ENCODE measurements at places on chromosomes 2 and 18.

- no peak for DNase-seq
Measured at GRCh38 chr2:127219171-127220070, 678 bp downstream of the CYP27C1 start.

DNA sequence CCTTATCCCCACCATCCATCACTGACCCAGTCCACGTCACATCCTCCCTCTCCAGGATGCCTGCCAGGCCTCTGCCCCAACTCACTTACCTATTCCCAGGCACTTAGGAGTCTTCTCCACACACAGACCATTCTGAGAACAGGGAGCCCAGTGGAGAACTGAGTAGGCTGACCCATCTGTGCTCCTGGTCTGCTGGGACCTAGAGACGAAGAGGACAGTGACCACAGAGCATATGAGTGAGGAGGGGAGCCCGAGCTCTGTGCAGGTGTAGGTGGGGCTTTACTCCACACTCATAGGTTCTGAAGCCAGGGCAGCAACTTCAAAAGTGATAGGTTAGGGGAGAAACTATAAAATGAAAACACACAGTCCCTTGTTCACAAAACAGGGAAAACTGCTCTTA is 130.0 kb downstream of the NDUFA10 start:
- no peak for DNase-seq

- no peak for DNase-seq
Measured at GRCh38 chr18:54269893-54270844, 852 bp downstream of the POLI start.

DNA sequence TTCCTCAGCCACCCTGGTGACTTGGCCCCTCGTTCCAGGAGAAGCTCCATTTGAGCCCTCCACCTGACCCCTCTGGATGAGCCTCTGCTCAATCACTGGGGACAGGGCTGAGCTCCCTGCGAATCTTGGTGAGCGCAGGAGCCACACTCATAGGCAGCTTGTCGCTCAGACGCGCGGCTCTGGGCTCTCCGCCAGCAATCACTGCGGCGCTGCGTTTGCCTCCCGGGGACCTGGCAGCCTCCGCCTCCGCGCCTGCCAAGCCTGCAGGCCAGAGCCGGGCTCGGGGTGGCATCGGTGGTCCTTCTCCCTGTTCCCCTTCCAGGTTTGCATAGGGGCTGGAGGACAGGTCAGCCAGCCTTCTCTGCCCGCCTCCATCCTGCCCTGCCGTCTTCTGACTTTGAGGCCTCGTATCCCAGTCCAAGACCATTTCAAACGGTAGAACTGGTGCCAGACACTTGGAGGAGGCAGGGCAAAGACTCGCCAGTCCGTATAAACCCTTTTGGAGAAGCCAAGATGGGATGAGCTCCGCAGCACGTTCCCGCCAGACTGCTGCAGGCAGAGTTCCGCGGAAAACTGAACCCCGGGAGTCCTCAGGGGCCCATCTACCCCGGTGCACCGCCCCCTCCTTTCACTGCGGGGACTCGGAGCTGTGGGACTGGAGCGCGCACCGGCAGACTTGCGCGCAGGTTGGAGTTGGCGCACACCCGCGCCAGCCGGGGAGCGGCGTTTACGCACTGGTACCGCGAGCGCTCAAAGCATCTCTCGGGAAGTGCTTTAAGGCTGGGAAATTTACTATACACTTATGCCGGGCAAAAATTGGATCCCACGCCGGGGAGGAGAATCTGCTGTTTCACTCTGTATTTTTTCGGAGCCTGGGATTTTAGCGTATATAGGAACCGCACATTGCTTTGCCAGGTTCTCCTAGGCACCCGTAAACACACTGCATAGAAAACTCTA is 1.1 kb upstream of the TACR1 start:
- no peak for DNase-seq

GRCh38 chr2:71463342-71463654 is 9.9 kb downstream of the DYSF start:
- DNase-seq = no peak

DNA sequence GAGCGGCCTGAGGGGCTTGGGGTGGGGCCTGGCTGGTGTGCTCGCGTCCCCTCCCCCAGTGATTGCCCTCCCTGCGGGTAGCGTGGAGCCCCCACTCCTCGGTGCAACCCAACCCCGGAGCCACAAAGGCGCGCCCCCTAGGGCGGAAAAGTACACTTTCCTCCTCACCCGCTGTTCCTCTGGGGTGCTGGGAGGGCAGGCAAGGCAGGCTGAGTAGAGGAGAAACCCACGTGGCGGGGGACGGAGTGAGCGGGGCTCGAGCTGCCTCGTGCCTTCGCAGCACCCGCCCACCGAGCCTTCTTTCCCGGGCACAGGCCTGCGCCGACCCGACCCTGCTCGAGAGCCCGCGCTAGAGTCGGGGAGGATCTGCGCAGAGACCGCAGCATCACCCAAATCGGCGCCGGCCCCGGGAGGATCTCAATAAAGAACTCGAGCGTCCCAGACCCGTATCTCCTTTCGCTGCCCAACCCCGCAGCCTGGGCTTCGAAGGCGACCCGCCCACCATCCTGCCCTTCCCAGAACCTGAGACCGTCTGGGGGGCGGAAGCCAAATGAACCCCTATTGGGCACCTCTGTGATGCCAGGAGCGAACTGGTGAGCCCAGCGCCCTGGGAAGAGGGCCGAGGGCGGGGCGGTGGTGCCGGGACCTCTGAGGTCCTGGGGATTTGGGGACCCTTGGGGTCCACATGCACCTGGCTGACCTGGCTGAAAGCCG is 1.5 kb downstream of the UCN start:
- DNase-seq = no peak

DNA sequence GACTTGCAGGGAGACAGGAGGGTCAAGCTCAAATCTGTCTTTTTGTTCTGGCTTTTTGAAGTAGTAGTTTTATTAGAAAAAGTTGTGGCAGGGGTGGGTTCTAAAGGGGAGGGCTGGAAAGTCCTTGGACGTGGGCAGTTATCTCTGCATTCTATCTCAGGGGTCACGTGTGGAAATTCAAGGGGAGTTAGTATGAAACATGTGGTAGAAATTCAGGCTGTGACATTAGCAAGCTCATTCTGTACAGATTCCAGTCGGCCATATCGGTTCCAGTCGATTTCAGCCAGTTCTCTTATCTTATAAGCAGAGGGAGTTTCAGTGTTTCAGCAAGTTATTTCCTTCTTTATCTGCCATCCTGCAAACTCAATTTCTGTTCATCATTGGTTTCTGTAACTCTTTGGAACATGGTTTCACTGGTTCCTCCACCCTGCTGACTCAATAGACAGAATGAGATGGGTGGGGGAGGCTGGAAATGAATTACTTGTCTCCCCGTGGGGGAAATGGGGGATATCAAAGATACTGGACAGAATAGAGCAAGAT is 53.0 kb downstream of the RAB27B start:
- DNase-seq = no peak

All from stimulated activated CD8-positive, alpha-beta memory T cell treated with anti-CD3 and anti-CD28 coated beads, Interleukin-2, amount 100 ng/mL, for 1 hour (primary cell).